Tongue (tissue), 3 donors: ENCODE measurements at places on chromosomes 13 and 19. TPM values are rescaled to one million over a fixed set of nuclear protein-coding genes. Genes with fewer than 3 reads are reported as not detected.

The SIGLEC8 gene
- total RNA-seq = not detected

DNA sequence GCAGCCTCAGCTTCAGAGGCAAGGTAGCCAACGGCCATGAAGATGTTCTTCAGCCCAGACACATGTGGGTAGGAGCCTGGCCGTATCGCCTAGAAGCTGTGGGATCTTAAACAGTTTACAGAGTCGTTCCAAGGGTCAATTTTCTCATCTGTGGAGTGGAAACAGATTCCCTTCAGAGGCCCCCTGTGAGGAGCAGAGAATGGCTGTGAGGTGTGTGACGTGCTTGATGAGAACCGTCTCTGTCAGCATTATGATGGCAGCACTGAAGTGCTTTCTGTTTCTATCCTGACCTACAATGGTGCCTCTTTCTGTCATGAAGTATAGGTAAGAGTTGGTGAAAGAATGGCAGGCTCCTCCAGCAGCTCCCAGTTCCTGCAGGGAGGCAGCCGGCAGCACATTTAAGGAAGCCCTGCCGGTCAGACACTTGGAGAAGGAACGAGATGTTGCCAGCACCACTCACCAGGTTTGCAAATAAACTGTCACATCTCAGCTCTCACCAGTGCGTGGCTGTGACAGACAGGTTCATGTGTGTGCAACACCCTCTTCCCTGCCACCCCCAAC lies 277.3 kb downstream of the FOXO1 start:
- DNase-seq = no peak

GRCh38 chr13:52061587-52061986 lies 37.1 kb downstream of the UTP14C start:
- peak; percentile 11 for DNase-seq

GRCh38 chr13:112186091-112186490 lies 119.1 kb downstream of the SOX1 start:
- no peak for DNase-seq

DNA sequence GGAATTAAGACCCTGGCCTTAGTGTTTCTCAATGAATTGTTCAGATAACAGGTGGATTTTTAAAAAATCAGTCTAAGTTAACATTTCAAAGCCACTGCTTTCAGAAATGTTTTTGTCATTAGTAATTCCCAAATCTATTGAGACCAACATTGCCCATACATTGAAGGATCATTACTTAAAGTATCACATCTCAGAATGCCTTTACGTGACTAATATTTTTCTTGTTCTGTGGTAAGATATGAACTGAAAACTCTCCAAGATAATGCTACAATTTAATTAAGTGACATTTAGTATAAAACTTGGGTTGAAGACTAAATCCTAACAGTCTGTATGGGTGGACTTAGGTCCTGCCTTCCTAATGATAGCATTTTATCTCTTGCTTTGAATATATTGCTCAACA lies 59.4 kb upstream of the POSTN start:
- no peak for DNase-seq
